ENCODE measurements at places on chromosomes 3 and 15.

DNA sequence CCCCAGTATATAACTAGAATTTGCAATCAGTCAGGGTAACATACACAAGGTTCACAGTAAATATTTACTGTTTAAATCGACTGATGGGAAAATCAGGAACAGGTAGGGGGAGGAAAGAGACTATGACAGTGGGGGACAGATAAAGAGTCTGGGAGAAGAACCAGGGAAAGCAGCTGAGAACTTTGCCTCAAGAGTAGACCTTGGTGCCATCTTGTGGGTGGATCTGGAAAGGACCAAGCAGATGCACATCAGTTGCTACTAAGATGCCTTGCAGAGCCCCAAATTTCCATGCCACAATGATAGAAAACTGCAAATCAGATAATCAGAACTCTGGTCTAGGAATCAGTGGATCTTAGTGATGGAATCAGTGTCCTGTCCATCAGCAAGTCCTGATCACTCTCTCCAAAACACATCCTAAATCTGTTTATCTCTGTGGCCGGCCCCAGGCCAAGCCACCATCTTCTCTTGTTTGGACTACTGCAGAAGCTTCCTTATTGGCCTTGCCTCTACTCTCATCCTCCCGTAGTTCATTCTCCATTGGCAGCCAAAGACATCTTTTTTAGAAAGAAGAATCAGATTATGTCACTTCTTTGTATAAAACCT lies 62.7 kb downstream of the PDE8A start:
- H3K27ac ChIP-seq, result no peak overlapping the region
- peaks cover 27% of the 10 kb centered on the region for H3K4me1 ChIP-seq
- DNase-seq, result no peak
- H3K4me3 ChIP-seq, result no peak overlapping the region
- no peaks in the 10 kb centered on the region for H3K36me3 ChIP-seq

- H3K27ac ChIP-seq, result no peak overlapping the region
- no peaks in the 10 kb centered on the region for H3K27me3 ChIP-seq
- peaks cover 25% of the 10 kb centered on the region for H3K4me1 ChIP-seq
- DNase-seq, result no peak
- peaks cover 16% of the 10 kb centered on the region for H3K36me3 ChIP-seq
Observed at GRCh38 chr3:127676921-127677351, 4.2 kb downstream of the ABTB1 start.

DNA sequence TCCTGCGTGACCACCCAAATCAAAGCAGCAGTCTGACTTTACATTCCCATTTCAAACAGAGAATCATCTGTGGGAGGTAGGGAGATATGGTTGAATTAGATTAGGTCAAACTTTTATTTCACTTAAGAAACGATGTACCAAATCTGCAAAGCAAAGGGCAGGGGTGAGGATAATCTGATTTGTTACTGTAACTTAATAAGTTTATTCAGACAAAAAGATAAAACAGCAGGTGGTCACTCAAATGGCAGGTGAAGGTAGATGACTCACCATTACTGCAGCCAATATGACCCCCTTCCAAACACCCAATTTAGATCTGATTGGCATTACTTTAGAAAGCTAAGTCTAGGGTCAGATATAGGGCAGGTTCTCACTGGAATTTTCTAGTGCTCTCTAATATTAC lies 651.0 kb upstream of the NAALADL2 start:
- H3K36me3 ChIP-seq, result no peaks in the 10 kb centered on the region
- no peak overlapping the region for H3K4me3 ChIP-seq
- H3K27ac ChIP-seq, result no peak overlapping the region
- no peak for DNase-seq
- H3K4me1 ChIP-seq, result no peaks in the 10 kb centered on the region

DNA sequence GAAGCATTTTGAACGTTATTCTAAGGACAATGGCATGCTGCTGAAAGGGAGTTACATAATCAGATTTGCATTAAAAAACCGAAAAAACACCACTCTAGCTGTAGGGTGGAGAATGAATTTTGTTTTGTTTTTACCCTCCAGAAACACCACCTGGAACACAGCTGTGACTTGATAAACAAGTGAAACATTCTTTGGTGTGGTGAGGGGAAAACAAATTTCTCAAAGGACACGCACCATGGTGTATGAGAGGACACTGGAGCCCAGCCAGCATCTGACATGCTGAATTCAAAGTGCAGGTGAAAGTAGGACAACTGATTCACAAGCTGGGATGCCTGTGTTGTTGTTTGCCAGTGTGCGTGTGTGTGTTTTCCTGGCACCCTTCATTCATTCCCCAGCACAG lies 554.5 kb upstream of the TBL1XR1 start:
- peaks cover 2% of the 10 kb centered on the region for H3K4me1 ChIP-seq
- H3K27ac ChIP-seq, result no peak overlapping the region
- no peaks in the 10 kb centered on the region for H3K27me3 ChIP-seq
- DNase-seq, result no peak

DNA sequence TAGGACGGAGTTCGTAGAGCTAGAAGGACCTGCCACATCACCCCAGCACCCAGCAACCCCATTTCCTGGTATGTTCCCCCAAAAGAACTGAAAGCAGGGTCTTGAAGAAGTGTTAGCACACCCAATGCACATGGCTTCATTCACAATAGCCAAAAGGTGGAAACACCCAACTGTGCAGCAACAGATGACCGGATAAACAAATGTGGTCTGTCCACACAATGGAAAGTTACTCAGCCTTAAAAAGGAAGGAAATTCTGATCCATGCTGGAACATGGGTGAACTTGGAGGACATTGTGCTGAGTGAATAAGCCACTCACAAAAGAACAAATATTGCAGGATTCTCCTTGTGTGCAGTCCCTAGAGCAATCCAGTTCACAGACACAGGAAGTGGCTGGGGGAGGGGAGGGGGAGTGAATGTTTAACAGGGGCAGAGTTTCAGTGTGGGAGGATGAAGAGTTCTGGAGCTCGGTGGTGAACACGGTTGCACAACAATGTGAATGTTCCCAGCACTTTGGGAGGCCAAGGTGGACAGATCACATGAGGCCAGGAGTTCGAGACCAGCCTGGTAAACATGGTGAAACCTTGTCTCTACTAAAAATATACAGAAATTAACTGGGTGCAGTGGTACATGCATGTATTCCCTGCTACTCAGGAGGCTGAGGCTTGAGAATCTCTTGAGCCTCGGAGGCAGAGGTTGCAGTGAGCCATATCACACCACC lies 157.5 kb downstream of the NUP210 start:
- peaks cover 7% of the 10 kb centered on the region for H3K4me1 ChIP-seq
- peaks cover 2% of the 10 kb centered on the region for H3K27me3 ChIP-seq
- DNase-seq, result no peak
- no peak overlapping the region for H3K4me3 ChIP-seq
- H3K27ac ChIP-seq, result peak overlapping the region; percentile 14

- H3K27ac ChIP-seq, result peak overlapping the region; percentile 85
- H3K27me3 ChIP-seq, result no peaks in the 10 kb centered on the region
- peak overlapping the region; percentile 25 for H3K4me3 ChIP-seq
- peaks cover 89% of the 10 kb centered on the region for H3K4me1 ChIP-seq
Observed at GRCh38 chr3:150754896-150755295, 8.1 kb downstream of the SIAH2 start.

DNA sequence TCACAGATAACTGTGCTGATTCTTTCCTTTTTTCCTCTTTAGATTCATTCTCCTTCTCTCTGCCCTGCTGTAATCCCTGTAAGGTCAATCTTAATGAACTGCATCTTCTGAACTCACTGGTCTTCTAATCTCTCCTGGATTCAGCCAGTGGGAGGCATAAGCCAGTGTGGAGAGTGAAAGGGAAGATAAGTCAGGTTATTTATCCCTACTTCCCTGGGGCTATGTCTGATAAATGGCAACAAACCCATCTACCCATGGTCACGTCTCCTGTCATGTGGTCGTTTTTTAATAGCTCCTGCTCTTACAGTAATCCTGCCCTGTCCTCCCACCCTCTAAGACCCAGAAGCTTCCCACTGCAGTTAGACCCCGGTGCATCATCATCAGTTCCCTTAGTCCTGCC lies 199.6 kb upstream of the NAALADL2 start:
- H3K36me3 ChIP-seq, result no peaks in the 10 kb centered on the region
- DNase-seq, result no peak
- H3K27ac ChIP-seq, result no peak overlapping the region

DNA sequence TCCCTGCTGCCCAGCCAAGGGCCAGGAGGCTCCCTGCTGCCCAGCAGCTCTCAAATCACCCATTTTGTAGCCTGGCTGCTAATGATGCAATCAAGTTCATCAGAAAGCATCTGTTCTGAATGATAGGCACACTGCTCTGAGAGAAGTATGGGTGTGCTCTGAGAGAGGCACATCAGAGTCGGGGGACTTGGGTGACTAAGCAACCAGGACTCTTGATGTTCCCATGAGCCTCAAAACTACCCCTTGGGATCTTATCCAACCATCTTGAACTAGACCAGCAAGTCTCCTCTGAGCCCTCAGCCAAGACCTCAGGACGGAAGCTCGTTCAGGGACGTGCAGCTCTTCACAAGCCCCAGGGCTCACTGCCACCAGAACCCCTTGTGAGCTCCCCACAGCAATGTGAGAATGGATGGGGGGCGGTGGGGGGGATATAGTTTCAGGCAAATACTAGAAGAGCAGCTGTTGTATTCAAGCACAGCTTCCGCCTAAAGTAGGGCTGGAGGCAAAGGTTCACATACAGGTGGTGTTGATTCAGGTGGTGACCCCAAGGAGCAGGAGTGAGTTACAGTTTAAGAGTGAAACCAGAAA lies 52.2 kb upstream of the HES1 start:
- peaks cover 30% of the 10 kb centered on the region for H3K27me3 ChIP-seq
- no peak for DNase-seq
- no peak overlapping the region for H3K27ac ChIP-seq
- peaks cover 7% of the 10 kb centered on the region for H3K4me1 ChIP-seq
- no peak overlapping the region for H3K4me3 ChIP-seq

- no peaks in the 10 kb centered on the region for H3K36me3 ChIP-seq
- H3K4me3 ChIP-seq, result no peak overlapping the region
- H3K27ac ChIP-seq, result no peak overlapping the region
- peaks cover 6% of the 10 kb centered on the region for H3K27me3 ChIP-seq
- H3K4me1 ChIP-seq, result peaks cover 6% of the 10 kb centered on the region
Observed at GRCh38 chr3:150080058-150080730, 109.5 kb upstream of the PFN2 start.

- H3K4me3 ChIP-seq, result no peak overlapping the region
- peaks cover 42% of the 10 kb centered on the region for H3K4me1 ChIP-seq
- H3K36me3 ChIP-seq, result peaks cover 21% of the 10 kb centered on the region
- no peak for DNase-seq
- no peak overlapping the region for H3K27ac ChIP-seq
Observed at GRCh38 chr15:57025264-57025926, 107.0 kb downstream of the TCF12 start.

DNA sequence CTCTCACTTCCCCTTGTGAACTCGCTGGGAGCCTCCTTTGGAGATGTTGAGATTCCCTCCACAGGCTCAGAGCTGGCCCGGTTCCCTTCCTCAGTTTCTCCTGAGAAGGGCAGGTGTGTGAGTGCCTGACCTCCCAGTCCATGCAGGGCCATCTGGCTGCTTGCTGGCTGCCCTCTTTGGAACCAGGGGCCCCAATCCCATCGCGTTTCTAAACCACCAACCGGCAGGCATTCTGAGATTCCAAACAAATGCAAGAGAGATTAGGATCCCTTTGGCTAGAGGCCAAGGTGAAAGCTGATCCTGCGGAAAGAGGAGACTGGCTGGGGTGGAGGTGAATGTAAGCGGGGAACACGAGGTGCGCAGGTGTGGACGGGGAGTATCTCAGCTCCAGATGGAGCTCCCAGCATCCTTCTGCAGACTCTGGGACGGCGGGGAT lies 2.9 kb upstream of the PRRT3 start:
- peaks cover 18% of the 10 kb centered on the region for H3K4me1 ChIP-seq
- H3K36me3 ChIP-seq, result peaks cover 2% of the 10 kb centered on the region
- no peaks in the 10 kb centered on the region for H3K27me3 ChIP-seq
- H3K4me3 ChIP-seq, result no peak overlapping the region
- no peak for DNase-seq

DNA sequence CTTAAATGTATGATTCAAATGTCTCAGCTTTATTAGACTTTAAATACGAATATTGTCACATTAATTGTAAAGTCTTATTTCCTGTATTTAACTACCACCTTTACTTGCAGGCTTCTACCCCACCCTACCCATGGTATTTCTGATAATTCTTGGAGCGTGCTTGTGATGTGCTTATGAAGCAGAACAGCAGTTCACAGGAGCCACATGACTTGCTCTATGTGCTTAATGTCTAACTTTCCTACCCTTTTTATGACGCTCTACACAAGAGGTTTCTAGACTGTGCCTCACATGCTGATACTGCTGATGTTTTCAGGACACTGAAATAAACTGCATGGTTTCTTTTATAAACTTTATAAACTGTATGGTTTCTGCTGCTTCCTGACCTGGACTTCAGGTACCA lies 553.5 kb upstream of the CCDC54 start:
- H3K27ac ChIP-seq, result no peak overlapping the region
- H3K27me3 ChIP-seq, result no peaks in the 10 kb centered on the region
- H3K4me1 ChIP-seq, result peaks cover 5% of the 10 kb centered on the region
- DNase-seq, result no peak
- no peak overlapping the region for H3K4me3 ChIP-seq

DNA sequence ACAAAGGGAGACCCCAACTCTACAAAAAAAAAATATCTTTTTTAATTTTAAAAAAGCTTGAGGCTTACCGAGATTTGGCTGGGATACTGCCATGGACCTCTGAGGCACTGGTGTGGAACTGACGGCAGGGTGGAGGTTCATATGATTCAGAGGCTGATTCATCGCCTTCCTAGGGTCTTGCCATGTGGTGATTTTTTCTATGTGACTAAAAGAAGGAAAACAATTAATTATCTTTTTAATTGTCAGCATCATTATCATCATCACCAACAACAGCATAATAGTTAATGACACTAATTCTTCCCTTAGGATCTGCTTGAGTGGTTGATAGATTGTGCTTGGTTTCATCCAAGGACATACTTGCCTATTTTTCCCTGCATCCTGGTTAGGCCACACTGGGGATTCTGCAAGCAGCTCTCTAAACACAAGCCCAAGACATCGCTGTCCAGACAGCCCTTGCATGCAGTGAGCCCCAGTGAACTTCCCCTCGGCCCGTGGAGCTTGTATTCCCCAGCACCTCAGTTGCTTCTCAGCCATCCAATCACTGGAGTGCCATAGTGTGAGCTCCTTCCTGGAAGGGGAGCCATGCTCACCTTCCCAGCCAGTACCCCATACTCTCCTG lies 84.9 kb downstream of the WWTR1 start:
- no peak overlapping the region for H3K4me3 ChIP-seq
- H3K27me3 ChIP-seq, result no peaks in the 10 kb centered on the region
- no peak for DNase-seq
- no peak overlapping the region for H3K27ac ChIP-seq
- peaks cover 19% of the 10 kb centered on the region for H3K4me1 ChIP-seq
- no peaks in the 10 kb centered on the region for H3K36me3 ChIP-seq

DNA sequence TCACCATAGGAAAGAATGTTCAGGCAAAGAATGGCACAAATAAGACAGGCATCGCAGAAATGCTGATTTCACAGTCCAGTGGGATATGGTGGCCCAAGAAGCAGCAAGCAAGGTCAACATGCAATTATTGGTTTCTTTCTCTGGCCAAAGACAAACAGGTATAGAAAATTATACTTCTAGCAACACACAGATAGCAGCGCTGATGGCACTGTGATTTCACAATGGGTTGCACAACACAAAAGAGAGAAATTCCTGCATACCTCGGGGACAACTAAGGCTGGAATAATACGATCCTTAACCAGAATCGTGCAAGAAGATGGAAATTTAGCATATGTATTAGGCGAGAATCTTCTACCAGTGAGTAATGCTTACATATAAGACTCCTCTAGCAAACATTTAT lies 76.3 kb upstream of the NR2F2 start:
- H3K36me3 ChIP-seq, result no peaks in the 10 kb centered on the region
- H3K4me1 ChIP-seq, result no peaks in the 10 kb centered on the region
- no peak overlapping the region for H3K4me3 ChIP-seq
